Glomerular endothelial cell (primary cell): ENCODE measurements at places on chromosomes 3 and 15. TPM values are rescaled to one million over a fixed set of nuclear protein-coding genes. Genes with fewer than 3 reads are reported as not detected.

- peak; percentile 9 for DNase-seq
Observed at GRCh38 chr3:181176601-181177000, 187.1 kb upstream of the DNAJC19 start.

- no peak for DNase-seq
Observed at GRCh38 chr15:29275855-29276254, 6.2 kb upstream of the NSMCE3 start.

The RARRES1 gene
- 1.3 and 4.8 TPM in 2 replicates for total RNA-seq

The STT3B gene
- total RNA-seq = 108 and 130 TPM in 2 replicates

GRCh38 chr3:127712881-127713771 is 40.4 kb downstream of the ABTB1 start:
- no peak for DNase-seq

GRCh38 chr3:126982471-126983175 is at the start of gene PLXNA1:
PLXNA1 (plus strand) TSS chr3:126983115; CDS start chr3:126988594, 5,479 bp downstream.
- DNase-seq = no peak
